IPS-NIHi11 (cell line): ENCODE measurements at places on chromosomes 11 and 22.

DNA sequence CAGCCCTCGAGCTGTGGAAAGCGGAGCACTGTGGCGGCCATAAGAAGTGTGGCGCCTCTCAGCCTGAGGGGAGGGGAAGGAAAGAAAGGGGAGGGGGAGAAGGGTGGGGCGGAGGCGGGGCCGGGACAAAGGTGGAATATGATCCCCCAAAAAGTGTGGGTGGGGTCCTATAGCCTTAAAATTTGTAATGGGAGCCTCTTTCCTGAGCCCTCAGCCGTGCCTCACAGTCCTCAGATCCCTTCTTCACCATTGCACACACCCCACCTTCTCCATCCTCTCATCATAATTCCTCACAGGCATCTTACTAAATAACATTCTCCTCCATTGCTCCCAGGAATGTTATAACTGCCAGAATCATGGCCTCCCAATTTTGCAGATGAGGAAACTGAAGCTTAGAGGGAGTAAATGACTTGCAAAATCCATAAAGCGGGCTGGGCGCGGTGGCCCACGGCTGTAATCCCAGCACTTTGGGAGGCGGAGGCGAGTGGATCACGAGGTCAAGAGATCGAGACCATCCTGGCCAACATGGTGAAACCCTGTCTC is 600 bp upstream of the RAB6A start:
- DNase-seq = no peak

- no peak for DNase-seq
Observed at GRCh38 chr22:34437140-34437539, 516.9 kb upstream of the LARGE1 start.

GRCh38 chr22:23523713-23524112 is 56.4 kb downstream of the IGLL1 start:
- DNase-seq = no peak

DNA sequence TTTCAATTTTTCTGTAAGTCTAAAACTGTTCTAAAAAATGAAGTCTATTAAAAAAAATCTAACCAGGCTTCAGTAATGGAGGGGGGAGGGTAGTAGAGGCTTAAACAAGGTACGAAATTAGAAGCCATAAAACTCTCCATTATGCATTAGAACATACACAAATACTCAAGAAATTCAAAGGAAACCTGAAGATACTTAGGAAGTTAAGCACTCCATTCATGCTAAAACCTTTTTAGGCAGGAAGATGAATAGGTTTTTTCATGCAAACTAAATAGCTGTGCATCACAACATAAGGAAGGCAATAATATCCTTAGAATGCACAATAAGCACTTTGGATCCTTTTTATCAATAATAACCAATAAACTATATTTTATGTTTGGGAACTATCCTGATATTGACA is 2.4 kb downstream of the RAB6A start:
- DNase-seq = no peak

DNA sequence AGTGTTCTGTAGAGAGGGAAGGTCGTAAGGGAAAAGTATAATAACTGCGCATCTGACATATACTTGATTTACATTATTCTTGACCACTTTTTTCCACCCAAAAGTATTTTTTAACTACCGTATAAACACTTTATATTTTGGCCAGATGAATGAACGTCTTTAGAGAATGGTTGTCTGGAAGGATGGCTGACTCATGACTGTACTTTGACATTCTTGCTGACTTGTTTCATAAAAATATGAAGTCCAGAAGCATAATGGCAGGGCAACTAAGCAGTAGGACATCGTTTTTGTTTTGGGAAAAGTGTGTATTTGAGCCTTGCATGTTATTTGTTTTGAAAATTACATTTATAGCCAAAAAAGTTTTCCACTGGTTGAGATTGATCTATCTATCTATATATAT is 110.0 kb downstream of the OSBP2 start:
- DNase-seq = no peak

DNA sequence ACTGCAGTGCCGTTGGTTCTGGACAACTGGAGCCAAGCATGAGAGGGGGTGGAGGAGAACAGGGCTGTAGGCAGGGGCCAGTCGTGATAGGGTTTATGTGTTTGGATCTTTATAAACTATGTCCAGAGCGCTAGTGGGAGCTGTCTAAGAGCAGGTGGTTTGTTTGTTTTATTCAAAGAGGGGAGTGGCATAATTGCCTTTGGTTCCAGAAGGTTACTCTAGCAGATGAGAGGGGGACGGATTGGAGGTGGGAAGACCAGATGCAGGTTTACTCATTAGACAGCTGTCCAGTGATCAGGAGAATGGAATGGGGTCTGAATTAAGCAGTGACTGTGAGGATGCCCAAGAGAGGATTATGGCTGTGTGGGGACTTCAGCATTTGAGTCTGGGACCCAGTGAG is 109.3 kb upstream of the TBCEL start:
- no peak for DNase-seq
